Karpas-422 (cell line): ENCODE measurements at places on chromosomes 13 and 19. TPM values are rescaled to one million over a fixed set of nuclear protein-coding genes. Genes with fewer than 3 reads are reported as not detected.

- no peak overlapping the region for H3K4me3 ChIP-seq
- H3K36me3 ChIP-seq = no peaks in the 10 kb centered on the region
- H3K27ac ChIP-seq = no peak overlapping the region
- no peak for DNase-seq
These were observed 435.1 kb downstream of the EFNB2 start for GRCh38 chr13:106100171-106100919.

NANOS3 gene
- not detected in 2 replicates for total RNA-seq

- no peak overlapping the region for H3K4me3 ChIP-seq
- no peaks in the 10 kb centered on the region for H3K36me3 ChIP-seq
- no peak for DNase-seq
- no peaks in the 10 kb centered on the region for H3K27me3 ChIP-seq
- H3K27ac ChIP-seq = no peak overlapping the region
These were observed 24.4 kb upstream of the NMRK2 start for GRCh38 chr19:3908266-3909054.

DNA sequence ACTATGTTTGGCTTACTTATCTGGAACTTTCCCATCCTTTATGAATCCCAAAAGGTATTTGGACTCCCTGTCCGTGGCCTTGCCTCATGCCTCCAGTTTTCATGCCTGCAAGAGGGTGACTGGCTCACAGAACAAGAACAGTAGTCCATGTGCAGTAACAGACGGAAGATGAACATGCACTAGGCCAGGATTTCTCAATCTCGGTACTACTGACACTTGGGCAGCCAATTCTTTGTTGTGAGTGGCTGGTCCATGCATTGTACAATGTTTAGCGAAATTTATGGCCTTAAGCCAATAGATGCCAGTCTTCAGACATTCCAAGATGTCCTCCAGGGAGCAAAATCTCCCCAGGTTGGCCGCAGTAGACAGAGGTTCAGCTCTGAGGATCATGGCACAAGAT, 61.9 kb downstream of the DOCK9 start:
- H3K36me3 ChIP-seq = no peaks in the 10 kb centered on the region
- no peaks in the 10 kb centered on the region for H3K4me1 ChIP-seq
- no peaks in the 10 kb centered on the region for H3K27me3 ChIP-seq
- H3K27ac ChIP-seq = no peak overlapping the region
- peak; percentile 15 for DNase-seq
- H3K4me3 ChIP-seq = no peak overlapping the region

DNA sequence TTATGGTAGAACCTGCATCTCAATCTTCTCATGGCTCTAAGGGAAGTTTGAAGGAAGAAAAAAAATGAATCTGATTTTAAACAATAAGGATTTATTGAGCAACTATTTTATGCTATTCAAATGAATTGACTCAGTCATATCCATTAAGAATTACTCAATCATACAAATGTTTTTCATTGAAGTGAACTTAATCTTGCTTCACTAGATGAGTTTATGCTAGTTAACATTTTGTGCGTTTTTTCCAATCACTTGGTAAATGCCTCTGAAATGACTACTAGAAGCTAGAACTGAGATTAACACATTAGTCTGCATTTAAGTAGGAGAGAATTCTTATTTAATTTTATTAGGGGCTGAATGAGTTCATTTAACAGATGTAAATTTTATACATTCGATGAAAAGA, 25.2 kb downstream of the RXFP2 start:
- H3K36me3 ChIP-seq = no peaks in the 10 kb centered on the region
- no peaks in the 10 kb centered on the region for H3K27me3 ChIP-seq
- DNase-seq = no peak
- H3K4me3 ChIP-seq = no peak overlapping the region

GRCh38 chr13:99085808-99086266, 108.0 kb upstream of the DOCK9 start:
- no peaks in the 10 kb centered on the region for H3K27me3 ChIP-seq
- H3K4me1 ChIP-seq = peaks cover 24% of the 10 kb centered on the region
- no peak overlapping the region for H3K27ac ChIP-seq
- H3K4me3 ChIP-seq = peak overlapping the region; percentile 72
- DNase-seq = no peak

DNA sequence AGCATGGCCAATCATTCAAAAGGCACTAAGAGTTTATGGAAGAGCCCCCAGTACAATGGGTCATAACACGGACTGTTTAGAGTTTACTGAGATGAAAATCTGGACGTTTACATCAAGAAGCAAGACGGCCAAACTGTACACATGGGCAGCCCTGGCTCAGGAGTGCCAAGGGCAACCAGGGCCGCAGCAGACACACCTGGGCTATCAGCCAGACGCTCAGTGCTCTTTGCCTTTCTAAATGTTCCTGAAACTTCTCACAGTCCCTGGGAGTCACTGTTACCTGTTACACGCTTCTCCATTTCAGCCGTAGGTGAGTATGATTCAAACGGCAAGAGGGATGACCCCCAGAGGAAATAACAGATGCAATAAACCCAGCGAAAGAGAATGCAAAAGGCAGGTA, 64.5 kb downstream of the ABCC4 start:
- peaks cover 46% of the 10 kb centered on the region for H3K4me1 ChIP-seq
- no peak for DNase-seq
- H3K4me3 ChIP-seq = no peak overlapping the region

DNA sequence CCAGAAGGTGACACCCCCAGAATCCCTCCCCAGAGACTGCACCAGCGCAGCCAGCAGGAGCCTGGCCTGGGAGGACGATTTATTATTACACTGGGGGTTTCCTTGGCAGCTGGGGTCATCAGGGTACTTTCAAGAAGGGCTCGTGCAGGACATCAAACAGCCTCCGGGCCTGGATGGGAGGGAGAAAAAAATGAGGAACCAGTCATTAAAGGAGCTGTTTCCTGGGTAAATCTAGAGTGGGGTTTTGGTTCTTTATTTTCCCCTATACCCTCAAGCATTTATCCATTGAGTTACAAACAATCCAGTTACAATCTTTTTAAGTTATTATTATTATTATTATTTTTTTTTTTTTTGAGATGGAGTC, 3.1 kb downstream of the POLR1G start:
- peaks cover 8% of the 10 kb centered on the region; the same call in 1 of the 2 replicates for H3K36me3 ChIP-seq
- H3K27me3 ChIP-seq = no peaks in the 10 kb centered on the region
- H3K4me3 ChIP-seq = no peak overlapping the region

GRCh38 chr19:6733338-6734095, 3.9 kb downstream of the GPR108 start:
- no peaks in the 10 kb centered on the region for H3K36me3 ChIP-seq
- peaks cover 21% of the 10 kb centered on the region for H3K4me1 ChIP-seq
- no peak overlapping the region for H3K4me3 ChIP-seq
- peak; percentile 59 for DNase-seq
- no peaks in the 10 kb centered on the region for H3K27me3 ChIP-seq

DNA sequence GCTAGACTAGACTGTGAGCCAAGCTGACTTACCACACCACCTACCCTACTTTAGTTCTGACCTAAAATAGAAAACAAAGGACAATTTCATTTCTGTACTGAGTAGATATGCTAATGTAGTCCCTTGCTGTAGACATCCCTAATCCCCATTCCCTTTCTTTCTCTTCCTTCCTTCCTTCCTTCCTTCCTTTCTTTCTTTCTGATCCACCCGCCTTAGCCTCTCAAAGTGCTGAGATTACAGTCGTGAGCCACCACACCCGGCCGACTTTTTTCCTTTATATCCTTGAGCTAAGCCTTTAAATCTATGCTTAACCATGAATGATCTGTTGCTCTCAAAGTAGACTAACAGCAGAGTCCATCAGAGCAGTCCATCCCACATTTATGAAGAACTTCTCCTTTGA, 465.0 kb downstream of the SLITRK6 start:
- DNase-seq = no peak
- no peak overlapping the region for H3K27ac ChIP-seq
- H3K27me3 ChIP-seq = no peaks in the 10 kb centered on the region

DNA sequence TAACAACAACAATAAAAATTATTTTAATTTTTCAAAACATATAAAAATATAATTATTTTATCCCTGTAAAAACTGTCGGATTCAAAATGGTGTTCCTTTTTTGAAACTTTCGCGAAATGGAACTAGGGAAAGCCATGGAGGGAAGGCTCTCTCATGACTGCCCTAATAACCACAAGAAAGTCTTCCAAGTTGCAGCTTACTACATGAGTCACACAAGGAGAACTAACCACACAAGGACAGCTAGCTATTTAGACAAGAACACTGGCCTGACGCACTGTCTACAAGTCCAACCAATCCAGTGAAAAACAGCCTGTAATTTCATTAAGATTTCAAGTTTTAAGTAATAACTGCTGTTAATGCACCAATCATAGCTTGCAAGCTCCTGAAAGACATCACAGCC, 319.2 kb upstream of the PCDH9 start:
- no peak overlapping the region for H3K4me3 ChIP-seq
- H3K4me1 ChIP-seq = no peaks in the 10 kb centered on the region
- no peaks in the 10 kb centered on the region for H3K27me3 ChIP-seq
- no peak overlapping the region for H3K27ac ChIP-seq

GJB6 gene
- total RNA-seq = not detected in 2 replicates

KLK2 gene
- 0.11 and 1.8 TPM in 2 replicates for total RNA-seq

HPN gene
- total RNA-seq = 0.11 TPM in 1 of 2 replicates, not detected in the other

NCAN gene
- not detected in 2 replicates for total RNA-seq

DNA sequence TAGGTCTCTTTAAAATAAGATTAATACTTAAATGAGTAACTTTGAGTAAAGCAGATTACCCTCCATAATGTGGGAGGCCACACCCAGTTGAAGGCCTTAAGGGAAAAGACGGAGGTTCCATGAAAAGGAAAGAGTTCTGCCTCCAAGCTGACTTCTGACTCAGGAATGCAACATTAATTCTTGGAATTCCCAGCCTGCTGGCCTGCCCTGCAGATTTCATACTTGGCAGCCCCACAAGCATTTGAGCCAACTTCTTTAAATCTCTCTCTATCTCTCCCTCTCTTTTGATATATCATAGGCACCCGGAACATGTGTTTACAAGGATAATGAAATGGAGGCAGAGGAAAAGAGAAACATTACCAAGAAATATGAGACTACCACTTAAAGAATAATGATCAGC, 902.3 kb upstream of the MIR17HG start:
- no peak for DNase-seq
- H3K4me1 ChIP-seq = no peaks in the 10 kb centered on the region
- H3K27ac ChIP-seq = no peak overlapping the region
- H3K36me3 ChIP-seq = no peaks in the 10 kb centered on the region
- no peaks in the 10 kb centered on the region for H3K27me3 ChIP-seq

DNA sequence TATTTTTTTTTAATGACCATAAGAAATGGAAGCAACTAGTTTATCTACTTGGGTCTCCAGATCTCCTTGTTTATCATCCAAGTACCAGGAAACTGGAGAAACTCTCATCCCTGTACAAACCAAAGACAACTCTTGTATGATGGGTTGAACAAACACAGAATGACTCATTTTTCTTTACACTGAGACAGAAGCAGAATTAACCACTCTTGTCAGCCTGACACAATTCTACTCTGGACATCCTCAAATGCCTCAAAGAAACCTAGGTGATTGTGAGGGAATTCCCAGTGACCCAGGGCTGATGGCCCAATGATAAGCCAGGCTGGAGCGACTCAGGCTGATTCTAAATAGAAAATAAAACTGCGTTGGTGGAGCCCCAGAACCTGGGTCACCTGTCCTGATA, 151.5 kb downstream of the ZNF737 start:
- H3K27me3 ChIP-seq = no peaks in the 10 kb centered on the region
- no peak overlapping the region for H3K4me3 ChIP-seq
- no peak overlapping the region for H3K27ac ChIP-seq
- peaks cover 42% of the 10 kb centered on the region for H3K36me3 ChIP-seq
- DNase-seq = no peak
- H3K4me1 ChIP-seq = no peaks in the 10 kb centered on the region

GRCh38 chr13:80866921-80867320, 526.0 kb upstream of the SPRY2 start:
- H3K27me3 ChIP-seq = no peaks in the 10 kb centered on the region
- no peak overlapping the region for H3K27ac ChIP-seq
- H3K4me3 ChIP-seq = no peak overlapping the region
- no peaks in the 10 kb centered on the region for H3K36me3 ChIP-seq
- DNase-seq = no peak
- H3K4me1 ChIP-seq = no peaks in the 10 kb centered on the region

DNA sequence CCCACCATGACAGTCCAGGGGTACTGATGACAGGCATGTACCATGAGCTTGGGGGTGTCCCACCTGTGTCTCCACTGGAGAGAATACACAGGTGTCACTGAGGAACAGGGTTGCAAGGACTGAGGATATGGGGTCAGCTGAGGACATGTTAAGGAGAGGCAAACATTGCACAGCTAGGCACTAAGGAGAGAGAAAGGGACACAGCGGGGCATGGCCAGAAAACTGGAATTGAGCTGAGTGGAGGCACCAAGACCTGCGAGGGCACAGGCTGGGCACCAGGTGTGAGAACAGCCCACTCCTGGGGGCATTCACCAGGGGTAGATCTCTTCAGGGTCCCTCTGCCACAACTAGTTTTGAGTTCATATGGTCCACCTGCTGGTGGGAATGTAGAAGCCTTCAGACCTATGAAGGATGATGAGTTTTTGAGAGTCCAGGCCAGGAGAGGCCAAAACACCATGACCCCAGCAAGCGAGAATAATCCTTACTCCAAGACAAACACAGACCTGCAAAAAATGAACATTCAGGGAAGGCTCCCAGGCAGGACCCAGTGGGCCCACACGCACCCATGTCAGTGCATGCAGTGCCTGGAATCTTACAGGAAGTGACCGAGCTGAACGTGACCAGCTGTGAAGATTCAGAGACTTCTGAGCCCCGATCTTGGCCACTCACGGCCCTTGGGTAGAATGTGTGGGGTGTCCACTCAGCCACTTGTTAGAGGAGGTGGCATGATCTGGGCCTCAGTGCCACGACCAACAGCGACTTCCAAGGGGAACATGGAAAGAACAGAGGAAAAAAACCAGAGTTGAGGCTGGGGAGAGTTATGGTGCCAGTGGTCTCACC, 1.4 kb upstream of the ZNF584 start:
- H3K4me1 ChIP-seq = peaks cover 34% of the 10 kb centered on the region
- H3K36me3 ChIP-seq = 0 out of 2 replicates have a peak, but pooled peaks cover 3% of the 10 kb centered on the region
- H3K27me3 ChIP-seq = no peaks in the 10 kb centered on the region
- peak overlapping the region; percentile 60; the same call in 1 of the 2 replicates for H3K27ac ChIP-seq
- peak overlapping the region; percentile 94 for H3K4me3 ChIP-seq

TCF3 gene
- 91.5 and 284 TPM in 2 replicates for total RNA-seq
